Fibroblast of skin of left quadriceps (primary cell): ENCODE measurements at places on chromosomes 3 and 15.

- DNase-seq = no peak
These were observed 188.5 kb upstream of the PROK2 start for GRCh38 chr3:71973274-71974030.

- DNase-seq = no peak
These were observed 137.2 kb downstream of the PPM1L start for GRCh38 chr3:160893207-160893606.

DNA sequence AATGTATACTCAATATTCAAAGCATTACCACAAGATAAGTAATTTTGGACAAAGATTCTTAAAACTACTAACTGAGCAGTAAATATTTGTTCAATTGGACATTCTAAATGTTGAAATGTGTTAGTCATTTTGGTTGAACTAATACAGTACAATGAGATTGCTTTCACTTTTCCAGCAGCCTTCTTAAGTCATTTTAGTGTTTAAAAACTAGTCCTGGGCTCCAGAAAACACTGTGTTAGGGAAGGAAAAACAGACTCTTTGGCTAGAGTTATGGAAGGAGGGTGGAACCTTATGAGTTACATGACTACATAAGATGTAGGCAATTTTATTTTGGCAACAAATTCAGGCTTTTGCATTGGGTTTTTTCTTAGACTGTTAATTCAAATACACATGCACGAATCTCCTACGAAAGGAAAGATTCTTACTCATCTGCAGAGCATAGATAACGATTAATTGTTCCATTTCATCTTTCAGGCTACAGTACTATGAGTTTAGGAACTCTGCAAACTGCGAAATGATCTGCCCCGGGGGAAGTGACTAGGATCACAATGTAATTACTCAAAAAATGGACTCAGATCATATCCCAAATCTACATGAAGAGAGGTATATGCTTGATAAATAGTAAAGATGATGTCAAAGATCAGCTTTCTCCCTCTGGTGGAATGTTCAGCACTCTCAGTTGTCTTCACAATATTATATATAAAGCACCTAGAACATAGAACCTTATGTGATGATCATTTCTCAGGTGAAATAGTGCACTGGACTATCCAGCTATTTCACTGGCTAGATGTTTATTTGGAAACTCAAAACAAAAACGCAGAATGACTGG lies 492.8 kb upstream of the MDFIC2 start:
- DNase-seq = no peak

DNA sequence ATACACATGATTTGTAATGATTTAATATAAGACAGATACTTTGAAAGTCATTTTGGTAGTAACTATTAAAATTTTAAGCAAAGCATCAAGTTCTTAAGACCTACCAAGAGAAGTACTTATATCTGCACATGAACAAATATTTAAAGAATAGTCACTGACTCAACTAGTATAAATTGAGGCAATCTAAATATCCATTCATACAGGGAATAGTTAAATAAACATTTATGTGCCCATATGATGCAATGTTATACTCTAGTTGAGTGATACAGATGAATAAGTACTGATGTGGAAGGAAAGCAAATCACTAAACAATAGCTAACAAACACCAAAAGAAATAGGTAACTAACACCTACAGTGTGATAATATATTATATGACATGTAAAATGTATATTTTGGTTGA lies 527.7 kb downstream of the EPHA3 start:
- no peak for DNase-seq

- peak; percentile 63 for DNase-seq
These were observed 119.5 kb upstream of the PRICKLE2 start for GRCh38 chr3:64344721-64345207.

DNA sequence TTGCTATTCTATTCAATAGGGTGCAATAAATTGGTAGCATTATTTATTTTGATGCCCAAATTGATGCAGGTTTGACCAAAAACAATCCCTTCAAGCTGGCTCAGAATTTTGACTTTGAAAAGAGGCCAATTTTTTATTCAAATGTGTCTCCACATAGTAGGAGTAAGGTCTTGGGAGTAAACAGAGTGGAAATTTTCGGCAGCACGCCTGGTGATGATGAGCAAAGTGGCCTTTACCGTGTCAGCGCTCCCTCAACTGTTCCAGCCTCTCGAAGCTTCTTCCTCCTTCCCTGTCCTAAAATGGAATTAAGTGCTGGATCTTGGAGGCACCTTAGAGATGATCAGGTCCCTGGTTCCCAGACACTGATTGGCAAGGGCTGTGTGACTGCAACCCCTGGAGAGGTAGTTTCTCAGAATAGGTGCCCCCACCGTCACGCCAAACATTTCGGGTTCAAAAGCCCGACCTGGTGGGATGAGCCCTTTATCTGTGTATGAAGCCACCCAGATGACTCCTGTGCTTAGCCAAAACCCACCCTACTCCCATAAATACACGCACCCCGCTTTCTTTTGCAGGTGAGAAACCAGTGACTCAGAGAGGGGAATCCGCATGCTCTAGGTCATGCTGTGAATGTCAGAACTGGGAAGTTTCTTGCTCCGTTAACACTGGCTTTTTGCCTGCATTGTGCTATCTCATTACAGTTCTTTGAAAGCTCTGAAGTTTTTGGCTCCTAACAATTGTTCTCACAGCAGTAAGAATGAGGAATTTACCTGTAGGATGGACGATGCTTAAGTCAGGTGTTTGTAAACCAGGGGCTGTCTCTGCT lies 89.1 kb downstream of the CRYGS start:
- no peak for DNase-seq

- no peak for DNase-seq
These were observed 7.5 kb downstream of the EPHB1 start for GRCh38 chr3:134802428-134803050.

GRCh38 chr3:22296601-22297000 lies 545.6 kb upstream of the ZNF385D start:
- no peak for DNase-seq

DNA sequence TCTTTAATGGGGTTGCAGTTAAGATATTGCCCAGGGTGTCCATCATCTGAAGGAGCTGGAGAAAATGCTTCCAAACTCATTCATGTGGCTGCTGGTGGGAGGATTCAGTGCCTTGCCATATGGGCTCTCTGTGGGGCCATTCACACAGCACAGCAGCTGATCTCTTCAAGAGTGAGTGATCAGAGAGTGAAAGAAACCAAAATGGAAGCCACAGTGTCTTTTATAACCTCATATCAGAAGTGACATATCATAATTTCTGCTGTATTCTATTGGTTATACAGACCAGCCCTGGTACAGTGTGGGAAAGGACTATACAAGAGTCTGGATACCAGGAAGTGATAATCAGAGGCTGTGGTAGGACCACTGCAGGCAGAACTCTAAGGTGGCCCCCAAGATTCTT lies 33.6 kb downstream of the HHLA2 start:
- no peak for DNase-seq

DNA sequence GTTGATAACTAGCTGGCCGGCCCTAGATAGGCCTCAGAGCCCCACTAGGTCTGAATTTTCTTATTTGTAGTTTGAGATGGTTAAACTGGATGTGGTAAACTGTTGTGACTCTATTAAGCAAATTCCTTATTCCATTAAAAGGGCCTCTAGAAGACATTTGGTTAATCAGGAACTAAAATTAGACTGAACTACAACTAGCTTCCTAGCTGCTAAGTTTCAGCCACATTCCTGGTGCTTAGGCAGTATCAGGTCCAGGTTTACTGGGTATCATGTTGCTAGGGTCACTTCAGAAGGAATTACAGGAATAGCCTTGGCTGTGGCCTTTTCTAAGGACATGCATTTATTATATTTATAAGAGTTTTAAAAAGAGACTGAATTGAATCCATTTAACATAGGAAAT lies 136.3 kb downstream of the PLD1 start:
- DNase-seq = no peak

- DNase-seq = no peak
These were observed 41.3 kb upstream of the ETV5 start for GRCh38 chr3:186150041-186150830.

DNA sequence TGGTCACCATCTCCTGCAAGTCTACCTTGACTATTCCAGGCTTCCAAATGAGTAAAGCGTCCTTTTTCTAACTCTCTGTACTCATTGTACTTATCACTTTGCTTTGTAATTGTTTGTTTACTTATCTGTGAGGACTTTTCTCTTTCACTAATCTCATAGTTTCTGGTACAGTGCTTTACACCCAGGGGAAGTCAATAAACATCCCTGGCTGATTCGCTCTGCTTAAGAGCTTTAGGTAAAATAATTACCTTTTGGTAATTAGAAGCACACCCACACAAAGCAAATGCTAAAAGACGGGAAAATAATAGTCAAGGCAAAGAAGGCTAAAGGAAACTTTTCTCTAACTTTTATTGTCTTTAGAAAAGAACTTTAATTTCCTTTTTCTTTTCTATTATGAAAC lies 466.9 kb upstream of the ROBO1 start:
- no peak for DNase-seq

DNA sequence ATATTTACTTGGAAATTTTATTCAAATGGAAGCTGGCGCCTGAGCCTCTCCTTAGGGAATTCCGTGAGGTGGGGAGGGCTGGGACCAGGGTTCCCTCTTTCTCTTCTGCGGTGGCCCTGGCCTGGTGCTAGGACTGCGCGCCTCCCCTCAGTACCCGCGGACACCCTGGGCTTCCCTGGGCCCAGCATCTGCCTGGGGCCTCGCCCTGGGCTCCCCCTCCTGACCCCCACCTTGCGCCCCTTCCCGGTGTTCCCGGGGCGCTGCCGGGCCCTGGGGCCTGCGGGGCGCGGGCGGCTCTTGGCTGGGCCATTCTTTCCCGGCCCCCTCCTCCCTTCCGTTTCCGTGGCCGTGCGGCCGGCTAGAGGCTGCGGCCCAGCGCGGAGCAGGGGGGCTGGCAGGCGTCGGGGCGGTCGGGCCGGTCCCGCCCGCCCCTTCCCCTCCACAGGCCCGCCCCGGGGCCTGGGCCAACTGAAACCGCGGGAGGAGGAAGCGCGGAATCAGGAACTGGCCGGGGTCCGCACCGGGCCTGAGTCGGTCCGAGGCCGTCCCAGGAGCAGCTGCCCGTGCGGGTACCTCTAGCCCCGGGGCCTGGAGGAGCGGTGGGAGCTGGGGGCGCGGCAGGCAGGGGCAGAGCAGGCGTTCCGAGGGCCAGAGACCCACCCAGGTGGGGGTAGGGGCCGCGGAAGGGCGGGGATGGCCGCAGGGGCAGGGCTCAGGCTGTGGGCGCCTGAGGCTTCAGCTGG lies at the start of gene FES:
FES (plus strand) TSS at position 529 of the 743 bp plus-strand sequence. CDS start 542 bp downstream, outside the sequence.
- DNase-seq = no peak

- DNase-seq = no peak
These were observed 702 bp downstream of the ARHGEF3 start for GRCh38 chr3:56800832-56801661.

GRCh38 chr15:90043530-90044010 lies 42.4 kb downstream of the ZNF710 start:
- DNase-seq = no peak

GRCh38 chr3:129112308-129113052 lies 9.1 kb downstream of the RAB43 start:
- no peak for DNase-seq

DNA sequence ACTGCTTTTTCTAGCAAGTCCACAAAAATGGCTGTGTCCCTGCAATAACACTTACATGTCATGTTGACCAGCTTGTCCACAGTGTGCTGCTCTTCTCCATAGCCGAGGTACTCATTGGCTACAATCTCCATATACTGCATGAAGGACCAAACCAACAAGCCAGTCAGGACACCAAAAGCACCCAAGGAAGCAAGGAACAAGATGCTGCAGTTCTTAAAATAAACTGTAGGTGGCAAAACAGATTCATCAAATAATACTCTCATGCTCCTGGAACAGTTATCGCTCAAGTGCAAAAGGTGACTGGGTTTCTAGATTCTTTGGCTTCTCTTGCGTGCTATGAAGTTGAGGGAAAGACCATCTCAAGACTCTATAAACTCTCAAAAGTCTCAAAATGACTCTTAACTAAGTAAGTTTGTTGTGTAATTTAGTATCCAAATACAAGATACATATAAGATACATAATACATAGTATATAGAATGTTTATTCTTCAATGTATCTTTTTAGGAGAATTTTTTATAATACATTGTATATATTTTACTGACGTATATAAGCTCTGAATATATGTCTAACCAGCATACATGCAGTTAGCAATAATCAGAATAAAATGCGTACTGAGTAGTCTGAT lies 57.0 kb downstream of the NEK10 start:
- peak; percentile 56 for DNase-seq

GRCh38 chr3:58234516-58234931 lies 3.1 kb upstream of the ABHD6 start:
- DNase-seq = no peak

DNA sequence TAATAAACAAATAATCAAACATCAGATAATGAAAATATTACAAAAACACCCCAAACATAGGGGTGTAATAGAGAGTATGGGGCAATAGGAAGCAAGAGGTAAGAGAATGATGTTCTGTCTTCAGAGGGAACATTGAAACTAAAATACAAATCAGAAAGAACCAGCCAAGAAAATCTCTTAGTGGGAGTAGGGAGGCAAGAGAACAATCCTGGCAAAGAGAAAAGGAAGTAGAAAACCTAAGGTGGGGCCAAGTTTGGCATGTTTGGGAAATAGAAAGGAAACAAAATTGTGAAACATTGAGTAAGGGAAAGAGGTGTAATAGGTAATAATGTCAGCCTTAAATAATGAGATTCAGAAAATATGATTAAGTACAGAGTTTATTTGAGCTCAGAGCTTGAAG lies 467.1 kb downstream of the RBMS3 start:
- DNase-seq = no peak

DNA sequence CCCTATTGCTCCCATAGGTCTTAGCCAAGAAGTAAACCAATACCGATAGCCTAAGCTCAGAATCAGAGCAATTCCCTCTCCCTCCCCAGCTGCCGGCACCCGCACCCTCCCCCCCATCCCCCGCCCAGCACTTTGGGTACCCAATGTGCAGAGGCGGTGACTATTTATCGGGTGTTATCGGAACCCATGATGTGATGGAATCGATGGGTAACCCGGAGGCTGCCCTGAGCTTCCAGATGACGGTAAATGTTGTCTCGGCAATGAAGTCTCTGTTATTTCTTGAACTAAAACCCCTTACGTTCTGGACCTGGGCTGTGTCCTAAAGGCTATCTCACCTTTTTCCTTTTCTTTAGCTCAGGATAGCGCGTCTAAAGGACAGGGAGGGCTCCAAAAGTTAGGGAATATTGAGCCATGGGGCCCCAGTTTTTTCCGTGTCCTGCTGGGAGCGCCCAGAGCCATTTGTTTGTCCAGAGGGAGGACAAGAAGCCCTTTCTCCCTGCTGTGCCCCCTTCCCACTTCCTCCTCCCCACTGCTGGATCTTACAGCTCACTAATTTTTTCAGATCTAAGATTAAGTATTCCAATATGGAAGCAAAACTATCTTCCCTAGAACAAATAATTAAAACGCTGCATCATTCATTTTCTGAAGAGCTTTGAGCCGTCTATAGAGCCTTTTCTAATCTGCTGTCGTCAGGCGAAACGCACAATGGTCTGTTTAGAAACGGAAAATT lies 1.5 kb downstream of the SLITRK3 start:
- no peak for DNase-seq

GRCh38 chr15:56088389-56088788 lies 95.0 kb upstream of the NEDD4 start:
- no peak for DNase-seq

- DNase-seq = peak; percentile 97
These were observed 35.3 kb downstream of the TLE3 start for GRCh38 chr15:70062321-70062956.
